Stimulated activated CD4-positive, alpha-beta T cell treated with anti-CD3 and anti-CD28 coated beads, Interleukin-12 subunit alpha, Interleukin-12 subunit beta, amount 100 ng/mL, for 24 hours (primary cell): ENCODE measurements at places on chromosomes 7 and 10.
A peak's percentile ranks its signal among the peaks of the same experiment; 100 is the strongest.

- DNase-seq, result no peak
Measured at GRCh38 chr10:48309711-48310226, 3.3 kb downstream of the MAPK8 start.

- DNase-seq, result no peak
Measured at GRCh38 chr7:104206841-104207240, 972 bp downstream of the ORC5 start.

DNA sequence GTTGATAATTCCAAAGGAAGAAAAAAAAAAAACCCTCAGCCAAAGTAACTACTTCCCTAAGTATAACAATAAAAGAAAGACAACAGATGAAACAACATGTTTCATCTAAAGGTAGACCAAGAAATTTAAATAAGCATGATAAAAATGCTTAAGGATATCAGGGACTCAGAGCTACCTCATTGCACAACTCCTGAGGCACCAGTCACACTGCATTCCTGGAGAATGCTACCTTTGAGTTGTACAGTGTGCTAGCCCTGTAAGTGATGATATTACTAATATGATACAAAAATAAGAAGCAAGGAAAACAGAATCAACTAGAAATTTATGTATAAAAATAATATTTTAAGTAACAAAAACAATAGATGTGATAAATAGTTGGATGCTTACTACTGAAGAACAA, 29.5 kb upstream of the C7orf33 start:
- no peak for DNase-seq

GRCh38 chr10:30233186-30233959, 115.7 kb downstream of the MTPAP start:
- DNase-seq, result no peak

- DNase-seq, result no peak
Measured at GRCh38 chr10:58700591-58700990, 187.9 kb downstream of the BICC1 start.

GRCh38 chr7:108257954-108258353, 127.8 kb upstream of the LAMB4 start:
- DNase-seq, result no peak

DNA sequence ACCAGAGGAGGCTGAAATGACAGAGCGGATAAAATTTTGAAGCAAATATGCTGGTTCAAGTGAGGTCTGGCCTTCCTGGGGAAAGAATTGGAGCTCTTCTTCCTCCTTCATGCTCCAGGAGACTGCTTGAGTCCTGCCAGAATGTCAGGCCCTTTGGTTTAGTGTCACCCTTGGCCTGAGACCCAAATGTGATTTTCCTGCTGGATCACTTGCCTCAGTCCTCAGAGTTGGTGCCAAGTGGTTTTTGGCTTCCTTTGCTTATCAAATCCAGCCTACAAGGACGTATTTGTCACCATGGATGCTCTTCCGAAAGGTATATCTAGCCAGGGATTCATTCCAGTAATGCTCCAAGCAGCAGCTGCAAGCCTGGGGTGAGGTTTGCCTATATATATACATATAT, 118.4 kb downstream of the PLPP4 start:
- no peak for DNase-seq

GRCh38 chr10:97896756-97897358, 47.2 kb downstream of the GOLGA7B start:
- no peak for DNase-seq

GRCh38 chr10:1896153-1896552, 158.8 kb upstream of the ADARB2 start:
- DNase-seq, result no peak

DNA sequence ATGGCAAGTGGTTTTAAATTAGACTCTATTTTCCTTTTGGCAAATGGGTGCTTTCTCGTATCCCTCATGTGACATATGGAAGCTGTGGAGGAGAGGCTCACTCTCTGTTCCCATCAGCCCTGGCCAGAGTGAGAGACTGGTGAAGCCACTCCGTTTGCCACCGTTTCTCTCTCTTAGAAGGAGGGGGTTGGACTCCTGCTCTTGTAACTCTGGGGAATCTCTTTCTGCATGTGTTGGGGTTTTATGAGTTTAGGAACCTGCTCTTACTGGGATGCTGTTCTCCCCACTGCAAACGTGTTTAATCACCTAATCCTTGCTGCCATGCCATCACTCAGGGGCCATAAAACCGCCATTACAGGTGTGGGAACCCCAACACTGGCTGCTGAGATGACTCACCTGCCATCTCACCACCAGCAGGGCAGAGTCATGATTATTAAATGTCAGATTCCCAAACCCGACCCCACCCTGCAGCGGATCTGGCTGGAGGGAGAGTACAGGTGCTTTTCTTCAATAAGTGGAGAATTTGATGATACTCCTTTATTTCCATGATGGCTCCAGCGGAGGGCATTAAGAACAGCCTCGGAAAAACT, 103.2 kb downstream of the ADCY1 start:
- no peak for DNase-seq

GRCh38 chr10:50432211-50433009, 181.1 kb upstream of the ASAH2 start:
- no peak for DNase-seq

- peak; percentile 8 for DNase-seq
Measured at GRCh38 chr7:40604601-40605438, 470.0 kb downstream of the SUGCT start.

DNA sequence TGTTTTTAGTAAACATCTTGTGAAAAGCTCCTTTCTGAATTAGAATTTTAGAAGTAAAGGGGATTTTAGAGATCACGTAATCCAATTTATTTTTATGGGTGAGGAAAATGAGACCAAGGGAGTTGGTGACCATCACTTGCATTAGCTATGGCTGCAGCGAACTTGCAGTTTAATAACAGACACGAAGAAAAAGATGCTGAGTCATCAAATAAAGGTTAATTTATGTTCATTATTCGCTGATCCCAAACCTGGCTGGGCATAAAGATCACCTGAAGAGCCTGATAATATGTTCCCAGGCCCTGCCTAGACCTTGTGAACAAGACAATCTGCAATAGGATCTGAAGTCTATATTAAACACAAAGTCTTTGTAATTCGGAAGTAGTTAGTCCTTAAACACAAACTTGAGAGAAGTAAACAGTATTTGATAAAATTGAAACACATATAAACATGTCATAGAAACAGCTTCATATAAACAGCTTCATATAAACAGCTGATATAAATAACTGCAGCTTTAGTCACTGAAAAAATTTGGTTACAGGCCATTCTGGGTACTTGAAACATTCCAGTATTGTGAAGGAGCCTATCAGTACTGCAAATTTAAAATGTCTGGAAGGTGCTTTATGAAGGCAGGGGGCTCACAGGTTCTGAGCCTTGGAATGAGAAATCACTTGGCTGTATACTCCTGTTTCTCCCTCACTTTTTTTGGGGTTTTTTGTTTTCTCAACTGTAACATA, 16.5 kb downstream of the GPR158 start:
- DNase-seq, result no peak

GRCh38 chr7:149855361-149856305, 17.5 kb downstream of the ZNF862 start:
- DNase-seq, result no peak

DNA sequence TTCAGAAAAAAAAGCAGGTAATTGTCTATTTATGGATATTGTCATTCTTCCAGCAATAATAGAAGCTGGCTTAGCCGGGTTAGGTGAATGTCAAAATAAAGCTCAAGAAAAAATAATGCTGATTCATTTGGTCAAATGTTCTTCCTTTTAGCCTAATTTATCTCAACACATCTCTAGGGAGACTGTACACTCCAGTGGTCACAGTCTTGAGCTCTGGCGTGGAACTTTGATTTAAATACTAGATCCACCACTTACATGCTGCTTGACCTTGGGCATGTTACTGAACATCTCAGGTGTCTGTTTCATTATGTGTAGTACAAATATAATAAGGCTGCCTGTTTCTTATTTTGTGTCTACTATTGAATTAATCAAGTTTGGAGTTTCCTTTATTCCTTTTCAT, 22.0 kb downstream of the PRTFDC1 start:
- no peak for DNase-seq

GRCh38 chr10:130935128-130935439, 376.4 kb downstream of the TCERG1L start:
- DNase-seq, result no peak

DNA sequence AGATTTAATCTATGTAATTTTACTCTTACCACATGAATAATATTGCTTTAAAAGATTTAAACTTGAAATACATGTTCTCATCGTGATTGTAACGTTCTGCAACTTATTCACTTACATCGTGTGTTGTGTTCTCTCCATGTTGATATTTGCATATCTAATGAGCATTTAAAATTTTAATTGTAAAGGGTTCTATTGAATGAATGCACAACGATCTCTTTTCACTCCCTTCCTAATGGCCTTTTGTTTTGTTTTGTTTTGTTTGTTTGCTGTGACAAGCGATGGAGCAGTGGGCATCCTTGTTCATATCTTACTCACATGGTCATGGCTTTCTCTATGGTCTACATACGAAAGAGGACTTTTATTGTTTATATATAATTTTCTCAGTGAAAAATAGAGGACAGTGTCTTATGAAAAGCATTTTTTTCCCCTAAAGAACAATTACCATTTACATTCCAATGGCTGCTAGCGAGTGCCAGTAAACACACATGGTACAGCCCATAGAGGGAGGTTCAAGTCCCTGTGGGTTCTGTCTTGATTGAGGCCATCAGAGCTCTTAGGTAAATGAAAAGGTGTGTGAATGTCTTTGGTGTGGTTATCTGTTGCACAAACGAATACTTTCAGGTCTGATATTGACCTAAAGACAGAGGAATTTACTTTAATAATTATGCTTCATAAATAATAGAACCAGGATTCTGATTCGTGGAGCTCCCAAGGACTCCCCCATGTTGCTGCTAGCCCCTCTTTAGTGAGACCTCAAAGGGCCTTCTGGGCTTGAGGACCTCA, 32.4 kb downstream of the BTBD16 start:
- no peak for DNase-seq

DNA sequence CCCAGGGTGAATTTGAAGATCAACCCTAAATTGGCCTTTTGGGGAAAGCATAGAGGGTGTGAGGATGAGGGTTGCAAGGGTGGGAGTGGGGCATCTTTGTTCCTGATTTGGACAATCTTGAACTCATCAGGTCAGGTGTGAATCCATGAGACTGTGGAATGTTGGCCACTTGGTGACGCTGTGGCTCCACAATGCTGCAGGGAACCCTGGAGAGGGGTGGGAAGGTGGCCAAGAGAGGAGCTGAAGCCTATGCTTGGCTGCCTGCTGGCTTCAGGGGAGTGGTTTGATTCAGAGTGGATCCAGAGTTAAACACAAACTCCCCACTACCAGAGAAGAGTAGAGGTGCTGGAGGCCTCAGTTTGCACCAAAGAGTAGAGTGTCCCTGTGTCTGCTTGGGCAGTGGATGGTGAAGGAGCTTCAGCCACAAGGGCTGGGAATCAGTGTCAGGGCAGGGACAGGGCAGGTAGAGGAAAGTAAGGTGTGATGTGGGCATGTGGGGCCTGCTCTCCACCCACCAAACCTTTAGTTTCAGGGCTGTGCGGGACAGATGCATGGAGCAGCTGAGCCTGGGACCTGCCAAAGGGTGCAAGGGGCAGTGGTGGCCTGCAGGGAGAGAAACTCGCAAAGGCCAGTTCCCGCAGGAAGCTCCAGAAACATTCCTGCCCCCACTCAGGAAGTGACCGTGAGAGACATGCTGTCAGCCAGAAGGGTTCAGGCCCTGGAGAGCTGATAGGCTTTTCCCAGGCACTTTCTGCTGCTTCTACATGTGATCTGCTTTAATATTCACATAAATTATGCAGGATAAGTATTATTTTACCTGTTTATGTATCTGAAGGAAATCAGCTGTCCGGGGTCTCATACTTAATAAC, 81.0 kb upstream of the PRSS58 start:
- DNase-seq, result no peak

- no peak for DNase-seq
Measured at GRCh38 chr7:152661479-152661878, 14.5 kb downstream of the XRCC2 start.

DNA sequence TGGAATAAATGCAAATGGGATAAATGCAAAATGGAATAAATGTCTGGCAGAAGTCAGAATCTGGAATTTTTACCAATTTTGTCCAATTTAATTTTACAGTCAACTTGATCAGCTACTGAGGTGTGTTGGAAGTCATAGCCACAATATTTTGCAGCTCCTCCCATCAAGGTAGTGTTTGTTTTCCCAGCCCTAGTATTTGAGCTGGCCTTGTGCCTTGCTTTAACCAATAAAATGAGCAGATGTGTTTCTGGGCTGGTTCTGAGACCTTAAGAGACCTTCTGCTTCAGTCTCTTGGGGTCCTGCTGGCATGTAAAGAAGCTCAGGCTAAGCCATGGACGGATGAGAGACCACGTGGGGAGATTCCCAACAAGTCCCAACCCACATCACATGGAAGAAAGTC, 42.7 kb upstream of the RSBN1L start:
- DNase-seq, result no peak
